Non-pigmented ciliary epithelial cell (primary cell): ENCODE measurements at places on chromosomes 7 and 10.

DNA sequence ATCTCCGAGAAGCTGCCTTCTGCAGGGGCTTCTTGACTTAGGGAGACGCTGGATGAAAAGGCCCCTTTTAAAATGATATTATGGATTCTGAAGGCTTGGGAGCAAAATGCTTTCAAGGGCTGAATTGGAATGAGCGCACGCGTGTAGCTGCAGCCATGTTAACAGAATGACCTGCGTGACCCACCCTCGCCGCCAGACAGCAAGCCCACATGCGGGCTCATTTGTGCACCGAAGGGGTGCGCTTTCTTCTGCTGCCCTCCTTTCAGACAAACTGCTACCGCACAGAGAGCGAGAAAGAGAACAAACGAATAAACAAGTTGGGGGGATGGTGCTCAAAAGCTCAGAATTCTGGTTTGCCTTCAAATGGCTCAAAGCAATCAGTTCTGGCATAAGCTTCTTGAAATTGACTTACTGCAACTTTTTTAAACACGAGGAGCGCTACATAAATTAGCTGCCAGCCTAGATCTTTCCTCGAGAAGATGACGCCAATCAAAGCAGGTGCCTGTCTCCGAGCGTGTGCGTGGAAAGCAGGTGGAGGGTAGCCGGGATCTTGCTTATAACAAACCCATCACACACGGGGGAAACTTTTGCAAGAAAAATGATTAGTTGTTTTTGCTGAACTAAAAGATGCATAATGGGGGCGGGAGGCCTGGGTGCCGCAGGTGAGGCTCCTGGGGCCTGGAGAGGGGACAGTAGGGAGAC lies 268.4 kb downstream of the MAD1L1 start:
- DNase-seq, result no peak

DNA sequence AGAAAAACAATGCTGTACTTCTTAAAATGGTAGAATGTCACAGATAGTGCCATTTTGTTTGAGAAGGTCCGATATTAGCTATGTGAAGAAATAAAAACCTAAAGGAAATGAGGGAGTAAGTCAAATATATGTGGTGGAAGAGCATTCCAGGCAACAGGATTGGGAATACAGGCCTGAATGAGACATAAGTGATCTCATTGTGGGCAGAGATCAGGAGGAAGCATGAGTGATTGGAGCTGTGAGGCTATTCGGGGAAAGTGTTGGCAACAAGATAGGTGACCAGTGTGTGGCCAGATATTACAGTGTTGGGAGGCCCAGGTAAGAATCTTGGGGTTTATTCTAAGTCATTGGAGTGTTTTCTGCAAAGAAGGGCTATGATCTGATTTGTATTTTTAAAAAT lies 41.3 kb upstream of the AGMO start:
- DNase-seq, result peak; percentile 13

GRCh38 chr7:5457245-5457735 lies 33.7 kb upstream of the TNRC18 start:
- DNase-seq, result no peak

- peak; percentile 11 for DNase-seq
Measured at GRCh38 chr7:76262683-76263402, 39.6 kb upstream of the HSPB1 start.

- DNase-seq, result no peak
Measured at GRCh38 chr7:43195256-43195655, 82.8 kb downstream of the HECW1 start.

- DNase-seq, result no peak
Measured at GRCh38 chr10:60649485-60650377, 128.5 kb upstream of the CDK1 start.

GRCh38 chr7:107975394-107976013 lies 27.5 kb downstream of the LAMB1 start:
- no peak for DNase-seq

GRCh38 chr10:101164020-101164419 lies 32.9 kb downstream of the TLX1 start:
- no peak for DNase-seq

- DNase-seq, result no peak
Measured at GRCh38 chr7:102028206-102028826, 210.9 kb downstream of the CUX1 start.

- no peak for DNase-seq
Measured at GRCh38 chr7:27066148-27066547, 29.7 kb downstream of the HOXA1 start.

- no peak for DNase-seq
Measured at GRCh38 chr7:55083206-55083605, 64.4 kb downstream of the EGFR start.

DNA sequence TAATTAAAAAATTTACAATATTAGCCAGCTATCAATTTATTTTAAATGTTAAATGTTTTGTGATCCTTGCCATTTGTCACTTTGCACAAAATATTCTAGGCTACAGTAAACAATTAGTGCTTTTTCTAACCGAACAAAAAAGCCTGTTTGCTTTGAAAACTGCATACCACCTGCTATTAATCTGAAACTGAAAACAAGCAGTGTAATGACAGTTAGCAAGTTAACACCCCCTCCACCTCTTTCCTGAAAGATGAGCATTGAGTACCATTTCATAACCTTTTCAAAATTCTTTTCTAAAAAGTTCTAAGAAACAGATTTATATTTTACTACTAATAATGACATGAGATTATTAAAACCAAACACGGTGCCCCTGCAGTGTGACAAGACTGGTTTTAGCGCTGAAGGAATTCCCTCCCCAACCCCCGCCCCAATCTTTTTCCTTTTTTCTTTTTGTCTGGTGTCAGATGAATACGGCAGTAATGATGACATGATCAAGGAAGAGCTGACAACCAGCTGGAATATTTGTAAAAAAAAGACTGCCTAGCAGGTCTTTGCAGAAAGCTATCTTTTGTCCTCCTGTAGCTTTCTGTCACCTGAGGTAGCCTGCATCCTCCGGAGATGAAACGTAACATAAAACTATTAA lies 175.6 kb downstream of the CHCHD3 start:
- DNase-seq, result no peak

GRCh38 chr10:7354330-7355047 lies 56.3 kb downstream of the SFMBT2 start:
- peak; percentile 8 for DNase-seq

- DNase-seq, result no peak
Measured at GRCh38 chr10:13416760-13417159, 68.7 kb upstream of the SEPHS1 start.

DNA sequence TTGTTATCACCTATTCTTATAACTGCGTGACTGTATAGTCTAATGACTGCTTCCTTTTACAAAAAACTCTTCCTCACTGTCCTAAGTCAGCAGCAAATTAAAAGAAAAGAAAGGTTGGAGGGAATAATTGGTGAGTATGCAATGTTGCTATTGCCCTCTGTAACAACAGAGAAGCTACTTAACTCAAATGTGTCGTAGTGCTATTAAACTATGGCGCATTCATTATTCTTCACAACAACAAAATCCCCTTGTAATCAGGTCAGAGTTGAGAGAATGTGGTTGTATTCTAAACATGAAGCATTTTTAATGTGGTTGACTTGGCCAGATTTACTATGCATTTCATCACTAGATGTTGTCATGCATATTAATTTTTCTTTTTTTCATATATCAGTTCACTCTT lies 897.8 kb upstream of the PHF14 start:
- DNase-seq, result no peak

GRCh38 chr10:84706431-84706830 lies 378.0 kb downstream of the CCSER2 start:
- DNase-seq, result no peak

DNA sequence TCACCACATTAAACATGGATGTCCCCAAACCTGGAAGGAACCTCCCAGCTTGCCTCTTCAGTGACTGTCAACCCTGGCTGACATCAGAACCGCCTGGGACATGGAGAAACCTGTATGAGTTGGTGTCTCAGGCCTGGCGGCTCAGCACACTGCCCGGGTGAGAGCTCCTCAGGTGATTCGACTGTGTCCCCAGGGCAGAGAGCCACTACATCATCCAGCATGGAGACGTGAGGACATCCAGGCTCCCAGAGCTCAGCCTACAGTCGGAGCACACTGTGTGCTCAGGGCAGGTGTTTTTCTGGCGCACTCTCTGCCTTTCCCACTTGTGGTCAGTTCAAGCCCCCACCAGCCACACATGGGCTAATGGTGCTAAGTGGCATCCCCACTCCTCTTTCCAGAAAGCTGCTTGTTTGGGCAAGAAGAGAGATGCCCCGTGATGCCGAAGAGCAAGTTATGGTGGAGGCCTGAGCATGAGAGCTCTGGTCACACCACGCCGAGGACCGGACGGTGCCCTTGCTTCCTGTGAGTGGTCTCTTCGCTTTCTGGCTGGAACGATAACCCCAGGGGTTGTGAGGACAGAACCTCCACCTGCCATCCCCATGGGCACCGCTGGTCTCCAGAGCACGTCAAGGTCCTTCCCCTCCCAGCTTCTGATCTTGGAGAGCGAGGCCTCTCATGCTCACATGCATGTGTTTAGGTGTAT lies 38.5 kb downstream of the AMZ1 start:
- no peak for DNase-seq

DNA sequence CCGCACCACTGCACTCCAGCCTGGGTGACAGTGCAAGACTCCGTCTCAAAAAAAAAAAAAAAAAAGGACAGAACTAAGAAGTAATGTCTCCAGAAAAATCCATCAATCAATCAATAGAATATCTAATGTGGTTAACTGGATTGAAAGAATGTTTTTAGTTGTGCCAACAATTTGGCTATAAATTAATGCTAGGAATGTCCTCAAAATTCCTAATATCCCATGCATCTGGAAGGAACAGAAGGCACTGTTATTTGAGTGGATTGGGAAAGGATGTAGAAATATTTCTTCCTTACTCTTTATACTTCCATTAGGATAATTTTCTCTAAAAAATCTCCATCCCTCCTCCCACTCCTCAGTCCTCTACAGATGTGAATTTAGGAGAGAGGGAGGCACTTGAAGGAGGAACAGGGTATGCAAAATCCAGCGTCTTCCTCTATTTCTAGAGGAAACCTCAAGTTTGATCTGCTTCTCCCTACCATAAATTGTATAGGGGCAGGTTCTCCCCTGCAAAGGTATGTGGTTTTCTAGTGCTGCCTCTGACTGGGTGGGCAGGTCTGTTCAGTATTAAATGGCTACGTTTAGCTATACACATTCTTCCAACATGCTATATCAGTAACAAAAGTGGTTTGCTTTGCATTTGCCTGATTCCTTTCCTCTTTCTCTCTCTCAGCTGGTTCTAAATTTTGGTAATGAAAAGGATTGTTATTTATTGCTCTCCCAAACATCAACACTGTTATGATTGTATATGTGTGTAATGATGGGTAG lies 54.1 kb downstream of the RNLS start:
- DNase-seq, result no peak

DNA sequence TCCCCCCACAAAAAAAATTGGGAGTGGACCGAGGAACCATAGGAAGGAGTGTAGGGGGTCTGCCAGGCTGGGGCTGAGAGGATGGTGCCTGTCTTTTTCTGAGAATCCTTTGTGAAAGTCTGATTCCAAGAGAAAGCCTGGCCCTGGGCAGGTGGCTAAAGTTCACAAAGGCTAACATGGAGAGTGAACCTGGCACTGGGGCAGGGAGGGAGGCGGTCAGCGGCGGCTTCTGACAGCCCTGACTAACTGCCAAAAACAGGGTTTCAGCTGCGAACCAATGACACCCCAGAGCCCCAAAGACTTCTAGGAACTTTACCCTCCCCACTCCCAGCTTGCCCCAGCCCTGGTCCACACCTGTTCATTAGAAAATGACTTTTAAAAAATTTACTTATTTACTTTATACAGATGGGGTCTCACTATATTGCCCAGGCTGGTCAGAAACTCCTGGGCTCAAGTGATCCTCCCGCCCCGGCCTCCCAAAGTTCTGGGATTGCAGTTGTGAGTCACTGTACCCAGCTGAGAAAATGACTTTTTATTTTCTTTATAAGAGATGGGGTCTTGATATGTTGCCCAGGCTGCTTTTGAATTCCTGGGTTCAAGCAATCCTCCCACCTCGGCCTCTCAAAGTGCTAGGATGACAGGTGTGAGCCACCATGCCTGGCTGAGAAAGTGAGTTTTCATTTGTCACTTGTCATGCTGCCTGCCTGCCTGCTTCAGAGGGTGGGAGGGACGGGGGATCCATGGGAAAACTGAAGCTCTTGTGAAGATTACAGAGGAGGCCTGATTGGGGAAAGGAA lies 61.0 kb upstream of the DUSP5 start:
- no peak for DNase-seq

DNA sequence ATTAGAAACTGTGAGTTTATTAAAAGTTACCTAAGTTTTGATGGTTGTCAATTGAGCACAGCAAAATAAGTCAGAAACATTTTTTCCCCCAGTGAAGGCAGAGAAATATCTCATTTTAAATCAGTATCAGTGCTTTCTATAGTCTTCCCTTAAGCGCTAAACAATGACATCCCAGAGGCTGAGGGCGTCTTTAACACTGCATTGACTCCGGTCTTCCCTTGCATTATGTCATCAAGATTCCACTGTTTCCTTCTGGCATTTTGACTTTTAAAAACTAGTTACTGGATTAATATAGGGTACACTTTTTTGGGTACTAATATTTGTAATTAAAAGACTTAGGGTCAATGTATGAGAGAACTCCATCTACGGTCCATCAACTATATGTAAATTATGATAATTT lies 3.9 kb downstream of the GLUD1 start:
- no peak for DNase-seq

DNA sequence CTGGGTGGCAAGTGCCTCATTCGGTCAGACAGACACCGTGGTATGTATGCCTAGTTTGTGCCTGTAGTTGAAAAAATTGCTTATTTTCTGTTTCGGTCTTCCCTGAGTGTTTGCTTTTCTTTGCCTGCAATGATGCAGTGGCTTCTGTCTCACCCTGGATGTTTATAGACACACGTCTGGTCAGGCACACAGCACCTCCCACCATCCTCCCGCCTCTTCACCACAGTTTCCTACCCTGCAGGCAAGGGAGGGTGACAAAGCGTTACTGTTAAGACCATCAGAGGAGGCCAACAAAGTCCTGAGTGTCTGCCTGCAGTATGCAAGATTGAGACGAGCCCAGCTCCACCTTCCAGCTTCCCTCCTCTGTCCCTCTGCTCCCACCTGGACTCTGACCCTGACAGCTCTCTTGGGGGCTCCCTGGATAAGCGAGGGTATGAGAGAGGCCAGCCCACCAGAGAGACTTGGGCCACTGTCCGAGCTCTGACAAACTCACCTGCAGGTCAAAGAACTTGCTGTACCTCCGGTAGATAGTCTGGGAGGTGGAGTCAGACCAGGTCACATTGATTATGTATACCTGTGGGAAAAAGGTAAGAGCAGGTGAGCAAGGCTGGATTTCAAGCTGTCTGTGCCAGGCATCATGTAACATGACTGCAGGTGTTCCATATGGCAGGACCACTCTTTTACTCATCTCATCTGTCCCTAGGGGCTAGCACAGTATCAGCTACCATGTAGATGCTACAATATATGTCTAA lies 54.4 kb downstream of the SH3PXD2A start:
- no peak for DNase-seq

DNA sequence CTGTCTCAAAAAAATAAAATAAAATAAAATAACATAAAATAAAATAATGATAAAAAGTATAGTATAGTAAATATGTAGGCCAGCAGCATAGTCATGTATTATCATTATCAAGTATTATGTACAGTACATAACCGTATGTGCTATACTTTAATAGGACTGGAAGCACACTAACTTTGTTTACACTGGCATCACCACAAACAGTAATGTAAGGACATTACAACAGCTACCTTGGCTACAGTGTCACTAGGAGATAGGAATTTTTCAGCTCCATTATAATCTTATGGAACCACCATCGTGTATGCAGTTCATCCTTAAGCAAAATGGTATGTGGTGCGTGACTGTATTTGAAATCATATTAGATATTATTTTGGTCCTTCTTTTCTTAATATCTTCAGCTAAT lies 1163.5 kb upstream of the LRRTM3 start:
- no peak for DNase-seq
